HFF-Myc (cell line): ENCODE measurements at places on chromosomes 3 and 15.
A peak's percentile ranks its signal among the peaks of the same experiment; 100 is the strongest.

- DNase-seq: peak; percentile 48
These were observed 132.6 kb upstream of the HES1 start for GRCh38 chr3:194003114-194004057.

GRCh38 chr3:156974931-156975330 lies 148.8 kb downstream of the LEKR1 start:
- DNase-seq: no peak

- no peak for DNase-seq
These were observed 23.6 kb upstream of the TSPAN3 start for GRCh38 chr15:77094397-77095030.

DNA sequence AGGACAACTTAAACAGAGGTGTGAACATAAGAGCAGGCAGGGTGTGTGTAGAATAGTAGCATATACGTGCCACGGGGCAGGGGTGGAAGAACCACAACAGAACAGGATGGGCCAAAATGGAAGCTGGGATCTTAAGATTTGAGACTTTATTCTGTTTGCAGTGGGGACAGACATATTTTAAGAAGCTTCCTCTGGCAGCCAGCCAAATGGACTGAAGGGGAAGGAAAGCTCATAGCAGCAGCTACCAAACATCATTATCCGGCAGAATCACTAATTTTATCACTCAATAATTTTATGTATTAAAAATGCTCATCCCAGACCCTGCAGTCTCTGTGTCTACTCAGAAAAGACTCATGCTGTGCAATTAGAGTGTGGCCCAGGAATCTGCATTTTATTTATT lies 130.9 kb upstream of the CTDSPL start:
- DNase-seq: no peak

GRCh38 chr15:52683580-52683979 lies 4.4 kb upstream of the ATOSA start:
- DNase-seq: no peak

DNA sequence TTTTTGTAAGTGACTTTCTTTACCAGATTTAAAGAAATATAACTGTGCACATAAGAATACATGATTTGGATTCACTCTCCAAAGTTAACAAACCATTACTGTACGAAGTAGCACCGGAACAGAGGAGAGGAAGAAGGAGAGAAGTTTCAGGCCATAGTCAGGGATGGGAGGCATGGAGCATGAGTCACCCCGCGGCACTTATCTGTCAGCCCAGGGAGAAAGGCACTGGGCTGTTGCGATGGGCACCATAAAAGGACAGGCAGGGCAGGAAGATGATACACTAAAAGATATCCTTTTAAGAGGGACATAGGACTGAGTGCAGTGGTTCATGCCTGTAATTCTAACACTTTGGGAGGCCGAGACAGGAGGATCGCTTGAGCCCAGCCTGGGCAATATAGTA lies 37.0 kb downstream of the TTC23 start:
- no peak for DNase-seq

DNA sequence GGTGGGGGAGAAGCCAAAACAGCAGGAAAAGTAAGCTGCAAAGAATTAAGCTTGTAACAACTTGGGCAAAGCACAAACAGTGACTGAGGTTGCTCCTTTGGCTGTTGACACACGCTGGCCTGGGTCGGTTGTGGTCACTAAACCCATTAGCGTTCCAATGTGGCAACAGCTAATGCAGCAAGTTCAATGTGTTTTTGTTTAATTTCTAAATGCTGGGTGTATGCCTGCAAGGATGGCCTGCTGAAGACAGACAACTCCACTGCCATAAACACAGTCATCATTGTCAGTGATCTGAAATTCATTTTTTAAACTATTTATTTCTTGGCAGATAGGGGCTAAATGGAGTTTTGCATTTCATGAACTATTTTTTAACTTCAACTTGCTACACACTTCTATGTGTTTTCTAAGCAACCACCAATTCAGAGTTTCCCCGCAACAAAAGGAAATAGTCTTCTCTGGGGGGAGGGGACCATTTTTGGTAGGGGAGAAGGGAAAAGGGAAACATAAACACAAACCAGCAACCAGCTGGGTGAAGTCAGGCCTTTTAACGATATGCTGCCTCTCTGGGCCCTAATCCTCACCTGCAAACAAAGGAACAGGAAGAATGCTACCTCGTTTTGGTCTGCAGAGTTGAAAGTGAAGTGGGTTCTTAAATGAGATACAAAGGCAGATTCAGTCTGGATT lies 34.8 kb upstream of the WNT5A start:
- DNase-seq: peak; percentile 80

DNA sequence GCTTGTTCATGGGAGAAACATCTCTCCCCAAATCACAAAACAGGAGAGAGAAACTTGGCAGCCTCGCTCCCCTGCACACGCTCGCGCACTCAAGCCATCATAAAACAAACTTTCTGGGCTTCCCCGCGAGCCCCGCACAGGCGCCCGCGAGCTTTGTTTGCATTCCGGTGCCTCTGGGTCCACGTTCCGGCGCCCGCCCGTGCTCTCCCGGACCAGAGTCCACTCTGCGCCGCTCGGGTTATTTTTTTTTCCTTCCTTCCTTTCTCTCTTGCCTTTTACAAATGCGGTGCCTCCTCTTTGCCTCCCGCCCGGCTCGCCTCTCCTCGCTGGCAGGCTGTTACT lies 363 bp downstream of the MAGI1 start:
- no peak for DNase-seq
